ENCODE measurements at places on chromosomes 13 and 19.

DNA sequence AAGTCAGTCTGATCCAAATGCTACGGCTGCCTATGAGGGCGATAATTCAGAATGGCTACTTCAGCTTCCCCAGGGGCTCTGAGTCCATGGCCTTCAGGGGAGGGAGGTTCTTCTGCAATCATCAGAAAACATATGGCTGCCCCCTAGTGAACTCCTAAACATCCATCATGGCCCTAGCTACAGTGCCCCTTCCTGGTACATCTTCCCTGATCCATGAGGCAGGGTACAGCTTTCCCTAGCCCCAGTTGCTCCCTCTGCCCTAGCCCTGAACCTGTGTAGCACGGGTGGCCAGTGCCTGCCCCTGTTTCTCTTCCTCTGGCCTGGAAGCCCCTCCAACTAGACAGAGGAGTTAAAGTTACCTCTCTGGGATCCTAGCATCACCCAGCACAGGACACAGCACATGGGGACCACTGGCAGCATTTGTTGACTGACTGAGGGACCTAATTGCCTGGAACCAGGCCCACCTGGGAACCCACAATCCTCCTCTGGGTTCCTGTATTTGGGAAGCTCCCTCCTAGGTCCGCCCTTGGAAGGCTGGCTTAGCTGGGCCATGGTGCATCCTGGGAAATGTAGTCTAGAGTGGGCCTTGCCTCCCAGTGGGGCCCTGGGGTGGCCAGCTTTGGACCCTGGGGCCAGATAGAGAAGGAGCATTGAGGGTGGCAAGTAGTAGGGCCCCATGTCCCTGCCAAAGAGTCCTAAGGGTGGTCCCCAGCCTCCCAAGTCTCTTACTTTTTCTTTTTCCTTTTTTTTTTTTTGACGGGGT lies 17.7 kb upstream of the SEMA6B start:
- DNase-seq = no peak

GRCh38 chr13:46354156-46355087 lies 32.6 kb downstream of the RUBCNL start:
- DNase-seq = peak; percentile 92

DNA sequence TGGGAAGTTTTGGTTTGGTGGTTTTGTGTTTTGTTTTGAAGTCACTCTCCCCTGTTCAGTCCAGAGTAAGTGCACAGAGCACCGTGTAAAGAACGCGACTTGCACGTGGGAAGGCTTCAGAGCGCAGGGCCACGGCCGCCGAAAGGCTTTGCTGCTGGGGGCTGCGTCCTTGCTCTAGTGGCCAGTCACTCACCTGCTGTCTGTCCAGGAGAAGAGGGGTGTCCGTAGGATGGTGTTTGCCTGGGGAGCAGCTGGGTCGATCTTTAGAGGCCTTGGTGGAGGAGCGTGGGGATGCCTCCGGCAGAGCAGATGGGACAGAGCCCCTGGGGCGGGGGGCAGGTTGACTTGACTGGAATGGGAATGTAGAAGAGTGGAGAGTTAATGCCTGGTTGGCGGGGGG lies 116.6 kb upstream of the MCF2L start:
- DNase-seq = no peak

DNA sequence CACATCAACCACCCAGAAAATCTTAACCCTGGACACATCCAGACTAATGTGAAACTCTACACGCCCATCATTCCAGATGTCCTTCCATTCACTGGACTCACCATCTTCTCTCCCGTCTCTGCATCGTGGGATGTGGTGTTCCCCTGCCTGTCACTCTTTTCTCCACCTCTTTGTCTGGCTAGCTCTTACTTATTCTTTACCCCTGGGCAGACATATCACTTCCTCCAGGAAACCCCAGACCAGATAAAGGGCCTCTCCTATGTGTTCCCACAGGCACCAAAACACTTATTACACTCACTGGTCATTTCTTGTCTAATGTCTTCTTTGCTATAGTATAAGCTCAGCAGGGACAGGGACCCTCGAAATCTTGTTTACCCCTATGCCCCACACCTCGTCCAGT lies 109.3 kb upstream of the IPO5 start:
- DNase-seq = no peak

- DNase-seq = no peak
Measured at GRCh38 chr19:16949496-16950023, 60.8 kb downstream of the F2RL3 start.

Measured in non-pigmented ciliary epithelial cell (primary cell).